Stimulated activated CD8-positive, alpha-beta memory T cell treated with anti-CD3 and anti-CD28 coated beads, Interleukin-2, amount 100 ng/mL, for 48 hours (primary cell): ENCODE measurements at places on chromosomes 4 and X.

DNA sequence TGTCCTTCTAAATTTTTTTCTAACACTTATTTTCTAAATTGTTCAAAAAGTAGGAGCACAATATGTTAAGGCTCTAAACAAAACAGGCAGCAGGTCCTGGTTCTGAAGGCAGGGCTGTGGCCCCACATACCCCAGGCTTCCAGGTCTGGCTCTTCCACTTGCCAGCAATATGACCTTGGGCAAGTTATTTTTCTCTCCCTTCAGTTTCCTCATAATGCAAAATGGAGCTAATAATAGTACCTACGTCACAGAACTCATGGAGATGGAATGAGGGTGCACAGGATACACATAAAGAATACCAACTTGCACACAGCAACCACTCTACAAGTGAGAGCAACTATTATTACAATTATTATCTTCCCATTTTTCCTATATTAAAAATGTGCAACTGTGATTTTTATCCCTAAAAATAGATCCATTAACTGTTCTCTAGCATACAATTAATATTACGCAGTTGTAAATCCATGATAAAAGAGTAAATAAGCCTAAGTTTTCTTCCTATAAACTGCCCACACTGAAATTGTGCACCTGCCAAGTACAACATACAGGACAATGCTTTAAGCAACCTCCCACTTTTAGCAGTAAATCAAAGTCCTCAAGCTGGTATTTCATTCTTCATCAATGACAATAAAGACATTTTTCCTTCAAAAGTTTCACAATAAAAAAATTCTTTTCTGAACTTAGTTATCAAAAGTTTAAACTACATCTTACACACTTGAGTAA lies 27.0 kb downstream of the OTUD4 start:
- no peak for DNase-seq

- DNase-seq = no peak
Measured at GRCh38 chr4:107423677-107424405, 296.2 kb downstream of the PAPSS1 start.

GRCh38 chrX:4150259-4150658 lies 436.8 kb upstream of the PRKX start:
- DNase-seq = no peak

DNA sequence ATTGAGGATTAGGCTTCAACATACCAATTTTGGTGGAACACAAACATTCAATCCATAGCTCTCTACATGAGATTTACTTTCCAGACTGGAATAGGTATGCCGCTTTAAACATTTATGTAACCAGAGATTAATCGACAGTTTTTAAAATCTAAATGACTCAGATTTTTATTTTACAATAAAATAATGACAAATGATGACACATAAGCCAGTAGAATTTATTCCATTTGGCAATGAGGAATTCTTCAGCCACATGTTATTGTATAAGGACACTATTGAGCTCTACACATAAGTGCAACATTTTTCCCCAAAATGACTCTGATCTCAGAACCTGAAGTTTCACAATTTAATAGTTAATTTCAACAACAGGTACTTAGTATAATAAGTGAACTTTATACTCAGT lies 227.0 kb upstream of the PRPS2 start:
- DNase-seq = no peak

GRCh38 chr4:26466578-26467270 lies 23.6 kb downstream of the CCKAR start:
- DNase-seq = no peak

DNA sequence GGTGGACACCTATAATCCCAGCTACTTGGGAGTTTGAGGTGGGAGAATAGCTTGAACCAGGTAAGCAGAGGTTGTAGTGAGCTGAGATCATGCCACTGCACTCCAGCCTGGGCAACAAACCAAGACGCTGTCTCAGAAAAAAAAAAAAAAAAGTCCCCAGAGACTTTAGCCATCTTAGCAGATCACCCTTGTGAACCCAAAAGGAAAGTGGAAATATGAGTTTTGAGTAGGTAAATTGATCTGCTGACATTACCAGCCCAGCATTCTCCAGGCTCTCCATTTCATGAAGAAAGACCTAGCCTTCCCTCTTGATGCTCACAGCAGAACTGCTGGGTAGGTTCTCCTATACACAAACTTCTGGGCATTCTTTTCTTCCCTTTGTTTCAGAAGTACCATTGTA lies 24.5 kb upstream of the HNRNPD start:
- DNase-seq = no peak

- peak; percentile 53 for DNase-seq
Measured at GRCh38 chrX:79270401-79270800, 96.7 kb downstream of the ITM2A start.

DNA sequence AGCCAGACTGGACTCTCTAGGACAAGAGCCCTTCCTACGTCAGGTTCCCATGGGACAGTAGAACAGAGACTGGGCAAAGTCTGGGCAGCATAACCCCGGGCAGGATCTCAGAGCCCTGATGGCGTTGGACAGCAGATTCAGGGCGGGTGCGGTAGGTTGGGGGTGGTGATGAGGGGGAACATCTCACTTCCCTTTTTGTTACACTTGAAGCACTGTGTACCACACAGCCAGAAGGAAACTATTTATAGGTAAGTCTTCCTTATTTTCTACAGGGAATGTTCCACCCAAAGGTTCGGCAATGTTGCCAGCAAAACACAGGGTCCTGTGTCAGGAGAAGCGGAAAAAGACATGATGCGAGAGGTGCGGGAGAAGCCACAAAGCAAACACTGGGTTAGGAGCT lies 54.3 kb downstream of the TSC22D3 start:
- no peak for DNase-seq

- DNase-seq = no peak
Measured at GRCh38 chr4:4673070-4673469, 131.2 kb upstream of the STX18 start.

DNA sequence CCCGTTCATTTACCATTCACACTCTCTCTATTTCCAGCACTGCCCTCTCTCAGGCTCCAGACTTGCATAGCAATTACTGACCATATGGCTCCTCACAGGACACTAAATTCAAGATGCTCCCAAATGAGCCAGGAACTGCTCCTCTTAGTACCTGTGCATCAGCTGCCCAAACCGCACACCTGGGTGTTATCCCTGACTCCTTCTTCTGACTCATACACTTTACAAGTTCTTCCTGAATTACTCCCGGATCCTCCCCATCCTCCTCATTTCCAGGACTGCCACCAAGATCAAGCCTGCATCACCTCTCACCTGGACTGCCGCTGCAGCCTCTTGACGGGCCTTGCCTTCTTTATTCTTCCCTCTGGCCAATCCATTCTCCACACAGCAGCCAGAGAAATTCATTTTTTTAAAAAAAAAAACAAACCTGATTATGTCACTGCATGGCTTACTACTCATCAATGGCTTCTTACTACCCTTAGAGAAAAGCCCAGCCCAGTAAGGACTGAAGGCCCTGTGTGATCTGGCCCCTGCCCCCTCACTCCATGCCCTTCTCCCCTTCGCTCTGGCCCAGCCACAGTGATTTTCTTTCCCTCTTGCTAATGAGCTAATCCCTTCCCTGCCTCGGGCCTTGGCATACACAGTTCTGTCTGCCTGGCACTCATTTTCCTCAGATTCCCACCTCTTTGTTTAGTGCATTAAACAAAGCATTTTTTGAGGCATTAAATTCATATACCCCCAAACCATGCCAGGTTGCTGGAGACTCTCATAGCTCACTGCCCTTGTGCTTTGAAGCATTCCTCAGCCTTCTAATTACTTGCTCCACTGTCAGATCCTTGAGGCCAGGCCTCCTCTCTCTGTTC lies 92.0 kb downstream of the PDGFRA start:
- no peak for DNase-seq

DNA sequence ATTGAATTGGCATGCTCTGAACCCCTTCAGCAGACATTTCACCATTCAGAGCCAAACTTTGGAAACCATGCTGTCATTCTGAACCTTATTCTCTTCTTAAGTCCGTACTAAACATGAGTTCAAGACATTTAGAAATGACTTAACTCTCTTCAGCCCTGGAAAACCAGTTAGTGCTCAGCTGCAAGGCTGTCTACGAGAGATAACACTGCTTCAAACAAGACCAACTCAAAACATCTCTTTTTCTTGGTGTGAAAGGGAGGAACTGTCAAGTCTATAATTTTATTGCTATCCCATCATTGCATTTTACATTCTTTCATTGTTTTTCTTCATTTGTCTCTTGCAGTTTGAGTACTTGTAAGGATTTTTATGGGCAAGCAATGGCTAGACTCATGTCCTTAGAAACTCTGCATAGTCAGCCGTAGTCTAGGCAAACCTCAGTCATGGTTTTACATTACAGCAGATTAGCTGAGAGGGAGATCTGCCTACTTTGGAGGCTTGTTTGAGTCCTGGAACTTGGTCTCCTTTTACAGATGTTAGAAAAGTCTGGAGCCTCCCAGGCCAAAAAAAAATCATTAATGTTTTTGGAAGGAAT lies 120.6 kb upstream of the JADE1 start:
- DNase-seq = no peak

DNA sequence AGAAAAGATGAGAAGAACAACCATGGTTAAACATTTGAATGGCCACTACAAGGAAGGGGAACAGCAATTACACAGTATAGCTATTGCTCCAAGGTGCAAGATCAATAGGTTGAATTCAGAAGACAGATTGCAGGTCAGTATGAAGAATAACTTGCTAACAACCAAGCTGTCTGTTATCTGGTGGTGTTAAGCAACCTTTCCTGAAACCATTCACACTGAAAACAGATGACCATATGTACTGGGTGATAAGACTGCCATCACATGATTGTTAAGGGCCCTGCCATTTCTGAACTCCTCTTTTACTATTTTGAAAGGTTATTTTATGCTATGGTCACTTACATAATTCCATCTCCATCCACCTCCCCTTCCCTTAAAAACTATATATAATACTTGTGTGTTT lies 6.8 kb downstream of the GABRA3 start:
- DNase-seq = no peak

DNA sequence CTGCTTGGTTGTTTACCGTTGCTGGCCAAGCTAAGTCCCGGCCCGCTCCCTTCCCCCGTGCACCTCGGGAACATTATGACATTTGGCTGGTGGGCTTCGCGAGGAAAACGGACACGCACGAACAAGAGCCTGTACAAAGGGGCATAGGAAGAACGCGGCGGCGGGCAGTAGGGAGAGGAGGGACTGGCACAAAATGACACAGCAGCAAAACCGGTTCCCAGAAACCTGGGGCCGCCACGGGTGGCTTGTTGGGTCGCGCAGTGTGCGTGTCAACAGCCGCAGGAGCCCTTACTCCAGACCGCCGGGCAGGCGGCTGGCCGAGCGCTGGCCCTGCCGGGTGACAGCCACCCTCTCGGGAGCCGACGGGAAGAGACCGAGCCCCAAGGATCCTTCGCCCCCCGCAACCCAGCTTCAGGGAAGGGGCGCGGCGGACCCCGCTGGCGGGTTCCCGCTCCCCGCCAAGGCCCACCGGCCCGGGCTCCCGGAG lies 1.6 kb upstream of the LIN54 start:
- DNase-seq = no peak

GRCh38 chr4:190017357-190018200 lies 9.5 kb downstream of the FRG2 start:
- no peak for DNase-seq
